ENCODE measurements at places on chromosomes 12 and 14. TPM values are rescaled to one million over a fixed set of nuclear protein-coding genes. Genes with fewer than 3 reads are reported as not detected.
A peak's percentile ranks its signal among the peaks of the same experiment; 100 is the strongest.

DNA sequence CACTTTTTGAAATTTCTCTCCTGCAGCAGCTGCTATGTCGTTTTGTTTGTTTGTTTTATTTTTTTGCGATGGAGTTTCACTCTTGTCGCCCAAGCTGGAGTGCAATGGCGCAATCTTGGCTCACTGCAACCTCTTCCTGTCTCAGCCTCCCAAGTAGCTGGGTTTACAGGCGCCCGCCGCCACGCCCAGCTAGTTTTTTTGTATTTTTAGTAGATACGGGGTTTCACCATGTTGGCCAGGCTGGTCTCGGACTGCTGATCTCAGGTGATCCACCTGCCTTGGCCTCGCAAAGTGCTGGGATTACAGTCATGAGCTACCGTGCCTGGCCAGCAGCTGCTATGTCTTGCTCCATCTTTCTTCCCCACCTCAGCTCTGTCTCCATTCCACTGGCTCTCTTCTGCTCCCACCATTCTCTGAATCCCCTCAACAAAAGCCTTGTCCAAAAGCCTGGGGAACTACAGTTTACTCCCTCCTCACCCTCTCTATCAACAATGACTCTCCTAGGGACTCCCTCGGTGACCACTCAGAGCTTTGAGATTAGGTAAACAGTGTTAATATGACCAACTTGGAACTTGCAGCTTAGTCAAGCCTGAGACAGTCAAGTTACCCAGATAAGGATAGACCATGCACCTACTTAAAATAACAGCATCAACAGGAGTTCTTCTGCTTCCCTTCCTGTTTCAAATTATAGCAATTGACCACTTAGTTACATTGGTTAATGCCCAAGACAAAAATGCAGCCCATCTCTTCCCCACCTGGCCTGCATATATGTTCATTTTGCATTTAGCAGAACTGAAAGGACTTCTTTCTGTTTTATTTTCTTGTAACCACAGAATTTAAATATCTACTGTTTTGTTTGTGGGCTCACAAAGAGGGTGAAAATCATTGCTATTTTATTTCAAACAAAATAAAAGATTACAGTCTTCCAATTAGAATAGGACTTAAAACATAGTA lies 189.0 kb upstream of the AMIGO2 start:
- DNase-seq = no peak

- no peak for DNase-seq
These were observed 17.3 kb downstream of the EPYC start for GRCh38 chr12:90987520-90987919.

- DNase-seq = no peak
These were observed 25.9 kb upstream of the CAND1 start for GRCh38 chr12:67243260-67243659.

DNA sequence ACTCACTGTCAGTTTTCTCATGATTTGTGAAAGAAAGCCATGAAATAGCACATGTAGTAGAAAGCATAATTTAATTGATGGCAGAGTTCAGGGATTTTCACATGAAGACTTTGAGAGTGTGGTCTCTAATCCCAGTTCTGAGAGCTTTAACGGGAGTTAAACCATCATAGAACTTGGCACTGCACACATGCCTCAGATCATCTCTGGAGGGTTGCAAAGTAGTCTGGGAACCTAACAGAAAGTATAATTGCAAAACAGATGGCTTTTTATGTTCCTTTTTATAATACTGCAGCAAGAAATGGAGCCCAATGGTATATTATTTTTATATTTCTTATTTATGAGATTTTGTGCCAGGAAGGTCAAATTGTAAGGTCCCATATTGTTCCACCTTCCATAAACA lies 77.9 kb downstream of the BHLHE41 start:
- no peak for DNase-seq

DNA sequence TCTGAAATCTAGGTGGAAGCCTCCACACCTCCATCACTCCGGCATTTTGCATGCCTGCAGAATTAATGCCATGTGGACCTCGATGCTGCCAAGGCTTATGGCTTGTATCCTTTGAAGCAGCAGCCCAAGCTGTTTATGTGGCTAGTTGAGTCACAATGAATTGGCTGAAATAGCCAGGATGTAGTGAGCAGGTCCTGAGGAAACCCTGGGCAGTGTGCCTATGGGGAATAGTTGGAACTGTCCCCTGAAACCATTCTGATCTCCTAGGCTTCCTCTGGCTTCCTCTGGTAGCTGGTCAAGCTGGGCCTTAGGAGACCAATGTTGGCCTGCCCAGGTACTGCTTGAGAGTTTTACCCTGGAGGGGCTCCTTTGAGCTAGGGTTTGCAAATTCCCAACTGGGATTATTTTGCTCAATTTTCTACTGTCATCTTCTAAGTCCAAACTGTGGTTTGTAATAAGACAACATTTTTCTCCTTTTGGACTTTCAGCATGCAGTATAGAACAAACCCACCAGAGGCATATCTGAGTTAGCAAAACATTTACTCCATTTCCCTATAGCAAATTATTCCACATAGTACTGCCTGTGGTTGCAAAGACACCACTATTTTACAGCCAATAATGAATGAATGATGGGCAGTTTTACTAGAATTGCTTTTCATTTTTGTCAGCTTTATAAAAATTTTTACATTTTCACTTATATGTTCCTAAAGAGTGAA lies 85.1 kb upstream of the AMIGO2 start:
- no peak for DNase-seq

DNA sequence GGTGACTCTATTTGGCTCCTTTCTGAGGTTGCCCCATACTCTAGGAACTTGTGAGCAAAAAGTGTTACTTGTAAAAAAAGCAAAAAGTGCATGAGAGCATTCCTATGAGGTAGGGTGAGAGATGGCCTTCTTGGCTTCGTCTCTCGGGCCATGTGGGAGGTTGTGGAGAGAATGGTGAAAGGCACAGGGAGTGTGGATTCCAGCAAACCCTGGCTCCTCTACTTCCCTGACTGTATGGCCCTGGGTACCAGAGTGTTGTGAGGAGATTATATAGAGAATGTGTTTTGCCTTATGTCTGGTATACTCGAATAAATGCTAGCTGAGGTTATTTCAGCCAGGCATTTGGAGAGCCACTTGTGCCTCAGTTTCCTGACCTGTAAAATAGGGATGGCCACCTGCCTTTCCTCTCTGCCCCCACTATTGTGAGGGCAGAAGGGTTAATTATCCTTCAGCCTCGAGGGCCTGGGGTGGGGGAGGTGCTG lies 11.0 kb downstream of the PLEKHG3 start:
- DNase-seq = no peak

DNA sequence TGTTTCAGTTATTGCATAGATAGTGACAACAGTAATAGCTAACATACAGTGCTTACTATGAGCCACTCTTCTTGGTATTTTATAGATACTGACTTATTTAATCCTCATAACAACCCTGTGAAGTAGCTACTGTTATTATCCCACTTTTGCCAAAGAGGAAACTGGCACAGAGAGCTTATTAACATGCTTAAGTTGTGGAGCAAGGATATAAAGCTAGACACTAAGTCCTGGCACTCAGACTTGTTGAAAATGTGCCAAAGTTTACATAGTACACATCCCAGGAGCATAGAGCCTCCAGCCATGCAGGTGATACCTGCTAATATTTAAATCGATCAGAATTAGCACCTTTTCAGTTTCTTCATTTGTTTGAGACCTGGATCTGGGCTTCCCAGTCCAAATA lies 41.8 kb downstream of the VEZT start:
- no peak for DNase-seq

DNA sequence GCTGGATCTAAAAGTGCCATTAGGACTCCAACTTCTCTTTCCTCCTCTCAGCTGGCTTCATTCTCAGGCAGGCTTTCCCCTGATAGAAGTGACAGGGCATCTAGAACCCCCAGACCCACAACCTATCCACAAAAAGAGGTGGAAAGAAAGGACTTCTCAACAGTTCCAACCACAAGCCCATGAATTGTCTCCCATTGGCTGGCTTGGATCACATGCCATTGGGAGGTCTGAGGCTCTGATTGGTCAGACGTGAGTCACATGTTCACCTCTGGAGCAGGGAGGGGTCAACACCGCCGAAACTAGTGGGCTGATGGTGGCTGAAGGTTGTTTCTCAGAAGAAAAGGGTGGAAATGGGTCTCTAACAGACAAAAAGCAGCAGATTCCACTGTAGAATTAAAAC lies 47.2 kb downstream of the DRAM1 start:
- peak; percentile 46 for DNase-seq

DNA sequence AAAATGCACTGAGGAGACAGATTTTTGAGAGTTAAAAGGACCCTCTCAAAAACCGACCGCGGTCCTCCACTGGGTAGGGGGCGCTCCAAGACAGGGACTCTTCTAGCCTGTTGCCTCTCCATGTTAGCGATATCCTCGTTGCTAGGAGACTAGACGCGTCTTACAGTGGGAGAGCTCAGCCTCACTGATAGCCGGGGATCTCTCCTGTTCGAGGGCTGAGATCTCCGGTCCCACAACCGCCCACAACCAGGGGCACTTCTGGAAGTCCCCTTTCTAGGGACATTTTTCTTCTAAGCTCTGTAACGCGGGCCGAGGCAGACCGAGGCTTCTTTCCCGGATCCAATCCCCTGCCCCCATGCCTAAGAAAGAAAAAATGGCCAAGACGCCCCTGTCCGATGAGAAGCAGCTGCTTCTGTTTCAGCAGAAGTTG lies 21.3 kb downstream of the FKBP11 start:
- peak; percentile 73 for DNase-seq

DNA sequence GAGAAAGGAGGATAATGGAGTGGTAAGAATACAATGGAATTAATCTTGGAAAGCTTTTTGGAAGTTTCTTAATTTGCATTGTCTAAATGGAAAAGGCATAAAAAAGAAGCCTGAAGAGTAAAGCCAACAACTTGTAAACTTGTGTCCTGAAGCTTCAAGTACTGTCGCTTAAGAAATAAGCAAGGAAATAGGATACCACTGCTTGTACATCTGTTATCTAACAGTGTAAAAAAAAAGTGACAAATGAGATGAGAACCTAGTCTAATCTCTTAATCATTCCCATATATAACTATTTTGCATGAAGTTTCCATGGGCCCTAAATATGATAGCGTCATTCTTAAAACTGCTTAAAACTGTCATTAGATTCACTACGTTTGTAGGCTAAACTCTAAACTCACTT lies 134.0 kb upstream of the DYRK2 start:
- no peak for DNase-seq

DNA sequence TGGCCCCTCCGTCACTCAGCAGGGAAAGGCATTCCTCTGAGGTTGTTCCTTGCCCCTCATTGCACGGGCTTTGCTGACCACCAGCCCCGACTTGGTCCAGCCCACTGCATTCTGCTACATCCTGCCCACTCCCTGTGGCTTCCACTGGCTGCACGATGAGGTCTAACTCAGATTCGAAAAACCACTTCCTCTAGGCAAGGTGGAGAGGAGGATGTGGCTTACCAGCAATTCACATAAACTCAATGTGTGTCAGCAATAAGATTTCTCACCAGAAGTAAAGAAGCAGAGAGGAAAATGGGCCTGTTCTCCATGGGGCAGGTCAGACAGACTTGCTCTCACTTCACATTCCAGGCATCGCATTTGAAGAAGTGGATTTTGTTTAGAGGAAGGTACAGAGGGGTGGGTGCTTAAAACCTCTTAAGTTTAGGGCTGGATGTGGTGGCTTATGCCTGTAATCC lies 14.7 kb downstream of the GPR68 start:
- peak; percentile 35 for DNase-seq

GRCh38 chr12:78210894-78211302 lies 380.2 kb downstream of the NAV3 start:
- DNase-seq = peak; percentile 58

GRCh38 chr12:39354955-39355354 lies 88.0 kb downstream of the KIF21A start:
- no peak for DNase-seq

GRCh38 chr14:23028799-23029198 lies 5.9 kb downstream of the PSMB5 start:
- no peak for DNase-seq

DNA sequence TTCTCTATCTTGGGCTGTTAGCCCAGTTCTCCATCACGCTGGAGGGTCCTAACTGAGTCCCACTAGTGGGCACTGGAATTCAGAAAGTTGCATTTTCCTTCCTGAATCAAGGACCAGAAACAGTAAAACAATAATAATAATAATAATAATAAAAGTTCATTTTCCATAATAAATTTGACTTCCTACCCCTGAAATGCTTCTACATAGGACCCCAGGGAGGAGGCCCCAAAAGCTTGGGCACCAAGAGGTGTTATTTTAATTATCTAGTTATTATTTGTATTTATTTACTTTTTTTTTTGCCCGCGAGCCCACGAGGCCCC lies 12.4 kb downstream of the SCNN1A start:
- no peak for DNase-seq

- no peak for DNase-seq
These were observed 1674.7 kb upstream of the SEL1L start for GRCh38 chr14:83208341-83208740.

- no peak for DNase-seq
These were observed 246.4 kb downstream of the C12orf50 start for GRCh38 chr12:87782838-87783237.

DNA sequence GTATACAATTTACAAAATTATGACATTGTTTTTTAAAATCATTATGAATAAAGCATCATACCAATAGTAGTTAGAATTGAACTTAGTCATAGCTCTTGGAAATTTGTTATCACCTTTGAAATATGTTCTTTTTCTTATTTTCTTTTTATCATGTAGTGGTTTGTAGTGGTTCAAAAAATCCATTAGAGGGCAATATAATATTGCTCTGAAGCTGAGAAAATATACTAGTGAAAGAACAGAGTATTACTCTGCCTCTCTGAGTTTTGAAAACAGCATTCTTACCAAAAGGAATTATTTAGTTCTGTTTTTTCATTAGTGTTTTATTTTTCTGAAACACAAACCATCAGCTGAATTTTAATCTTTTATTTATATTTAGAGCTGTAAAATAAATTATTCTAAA lies 76.2 kb downstream of the PDZRN4 start:
- peak; percentile 2 for DNase-seq

DNA sequence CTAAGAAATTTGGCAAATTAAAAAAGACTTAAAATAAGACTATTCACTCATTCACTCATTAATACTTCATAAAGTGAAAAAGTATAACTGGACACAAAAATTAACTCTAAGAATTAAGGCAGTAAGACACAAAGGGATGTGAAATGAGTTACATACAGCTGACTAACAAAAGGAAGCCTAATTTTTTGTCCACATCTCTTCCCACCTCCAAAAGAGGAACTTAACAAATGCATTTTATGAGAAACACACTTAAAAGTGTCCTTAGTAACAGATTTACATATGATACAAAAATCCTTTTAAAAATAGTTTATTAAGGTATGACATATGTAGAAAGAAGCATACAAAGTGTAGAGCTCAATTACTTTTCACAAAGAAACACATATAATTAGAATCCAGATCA lies 88.9 kb downstream of the NUMB start:
- DNase-seq = no peak

- no peak for DNase-seq
These were observed 65.3 kb downstream of the KLHL28 start for GRCh38 chr14:44896275-44897040.

Gene MYF6
- 119 TPM for total RNA-seq

Gene TAS2R31
- 0.99 TPM for total RNA-seq

Gene LTB4R2
- total RNA-seq = 2.7 TPM

Gene ASB2
- total RNA-seq = 8.9 TPM

Gene DYRK4
- 42.9 TPM for total RNA-seq

Gene PLD4
- total RNA-seq = 0.10 TPM
